ENCODE measurements at places on chromosomes 13 and 19.
A peak's percentile ranks its signal among the peaks of the same experiment; 100 is the strongest.

DNA sequence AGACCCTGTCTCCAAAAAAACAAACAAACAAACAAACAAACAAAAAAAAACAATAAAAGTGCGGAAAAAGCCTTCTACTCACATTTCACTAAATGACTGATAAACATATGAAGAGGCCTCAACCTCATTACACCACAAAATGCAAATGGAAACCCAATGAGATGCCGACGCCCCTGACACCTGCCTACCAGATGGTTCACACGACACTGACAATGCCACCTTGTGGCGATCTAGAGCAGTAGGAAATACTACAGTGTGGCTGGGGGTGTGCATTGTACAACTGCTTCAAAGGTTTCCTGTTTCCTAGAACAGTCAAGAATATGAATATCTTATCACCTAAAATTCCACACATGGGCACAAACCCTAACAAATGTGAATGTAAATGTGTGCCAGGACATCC is 14.0 kb downstream of the SCGB2B2 start:
- peak; percentile 37 for DNase-seq

DNA sequence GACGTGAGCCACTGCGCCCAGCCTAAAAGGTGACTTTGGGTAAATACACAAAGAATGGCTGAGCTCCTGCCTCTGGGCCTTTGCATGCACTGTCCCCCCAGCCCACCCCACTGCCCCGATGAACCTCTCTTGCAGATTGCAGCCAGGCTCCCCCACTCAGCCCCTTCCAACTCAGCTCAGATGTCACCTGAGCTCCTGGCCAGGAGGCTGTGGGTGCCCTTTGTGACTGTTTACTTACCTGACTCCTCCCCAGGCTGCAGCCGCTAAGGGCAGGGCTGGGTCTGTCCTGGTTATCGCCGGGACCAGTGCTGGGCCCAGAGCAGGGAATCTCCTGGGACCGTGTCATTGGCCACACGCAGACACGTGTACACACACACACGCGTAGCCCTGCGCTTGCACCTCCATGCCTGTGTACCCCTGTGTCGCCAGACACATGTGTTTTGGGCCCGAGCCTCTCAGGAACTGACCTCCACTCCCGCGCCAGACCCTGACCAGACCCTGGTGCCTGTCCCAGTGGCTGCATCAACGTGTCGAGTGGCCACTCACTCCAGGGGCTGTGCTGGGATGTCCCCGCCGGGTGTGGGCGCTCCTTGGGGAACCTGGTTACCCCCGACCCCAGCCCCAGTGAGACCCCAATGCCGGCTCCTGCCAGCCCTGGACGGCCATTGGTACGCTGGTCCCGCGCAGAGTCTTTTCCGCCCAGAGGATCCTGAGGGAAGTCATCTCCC is 18.7 kb downstream of the EFNA2 start:
- peak; percentile 87 for DNase-seq

GRCh38 chr19:2199215-2199614 is 35.5 kb downstream of the DOT1L start:
- DNase-seq = no peak

DNA sequence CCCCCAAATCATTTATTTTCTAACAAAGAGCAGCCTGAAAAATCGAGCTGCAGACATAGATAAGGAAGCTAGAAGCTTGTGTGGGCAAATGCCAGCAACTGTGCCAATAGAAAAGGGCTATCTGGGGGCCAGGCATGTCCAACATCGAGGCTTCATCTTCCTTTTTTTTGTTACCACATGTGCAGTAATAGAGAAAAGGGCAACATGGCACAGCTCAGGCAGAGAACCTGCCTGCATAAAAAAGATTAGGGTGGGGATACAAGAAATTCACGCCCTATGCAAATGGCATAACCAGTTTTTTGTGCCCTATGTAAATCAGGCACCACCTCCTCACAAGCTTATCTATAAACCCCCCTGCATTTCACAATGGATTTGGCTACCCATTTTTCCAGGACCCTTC is 60.4 kb upstream of the ABCC4 start:
- no peak for DNase-seq

GRCh38 chr13:51148952-51149573 is 38.0 kb upstream of the C13orf42 start:
- DNase-seq = peak; percentile 9

GRCh38 chr19:33157906-33158305 is 26.0 kb downstream of the WDR88 start:
- no peak for DNase-seq

- DNase-seq = no peak
Observed at GRCh38 chr13:91211510-91211909, 136.0 kb upstream of the MIR17HG start.

GRCh38 chr13:94416454-94417080 is 62.9 kb downstream of the DCT start:
- DNase-seq = peak; percentile 16

DNA sequence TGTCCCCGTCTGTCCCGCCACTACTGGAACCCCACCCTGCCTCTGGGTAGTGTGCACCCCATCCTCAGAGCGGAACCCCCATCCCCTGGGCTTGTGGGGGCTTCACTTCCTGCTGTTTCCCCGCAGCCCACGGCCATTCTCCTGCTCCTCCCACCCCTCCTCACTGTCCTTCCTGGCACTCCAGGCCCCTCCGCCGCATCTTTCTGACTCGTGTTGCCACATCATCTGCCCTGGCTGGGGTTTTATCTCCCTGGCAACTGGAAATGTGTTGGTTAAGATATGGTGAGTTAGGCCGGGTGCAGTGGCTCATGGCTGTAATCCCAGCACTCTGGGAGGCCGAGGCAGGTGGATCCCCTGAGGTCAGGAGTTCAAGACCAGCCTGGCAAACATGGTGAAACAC is 37.3 kb downstream of the KDM4B start:
- DNase-seq = no peak

DNA sequence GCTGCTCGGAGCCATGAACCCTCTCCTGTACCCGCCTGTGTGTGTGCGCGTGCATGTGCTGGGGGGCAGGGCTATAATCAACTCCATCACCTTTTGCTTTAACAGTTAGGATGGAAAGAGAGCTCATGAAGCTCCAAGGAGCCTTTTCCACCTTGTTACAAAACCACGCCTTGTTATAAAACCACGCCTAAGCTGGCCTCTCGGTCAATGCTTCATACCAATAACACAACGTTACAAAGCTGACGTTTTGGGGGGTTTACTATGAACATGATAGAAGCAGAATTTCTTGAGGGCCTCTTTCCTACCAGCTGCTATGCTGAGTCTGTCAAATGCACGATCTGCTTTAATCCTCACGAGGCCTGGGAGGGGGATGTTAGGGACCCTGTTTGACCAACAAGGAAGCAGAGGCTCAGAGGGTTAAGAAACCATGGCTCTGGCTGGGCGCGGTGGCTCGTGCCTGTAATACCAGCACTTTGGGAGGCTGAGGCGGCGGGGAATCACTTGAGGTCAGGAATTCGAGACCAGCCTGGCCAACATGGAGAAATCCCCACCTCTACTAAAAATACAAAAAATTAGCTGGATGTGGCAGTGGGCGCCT is 11.9 kb downstream of the CAPS start:
- DNase-seq = peak; percentile 54

- no peak for DNase-seq
Observed at GRCh38 chr13:45411221-45411620, 7.0 kb downstream of the SLC25A30 start.

DNA sequence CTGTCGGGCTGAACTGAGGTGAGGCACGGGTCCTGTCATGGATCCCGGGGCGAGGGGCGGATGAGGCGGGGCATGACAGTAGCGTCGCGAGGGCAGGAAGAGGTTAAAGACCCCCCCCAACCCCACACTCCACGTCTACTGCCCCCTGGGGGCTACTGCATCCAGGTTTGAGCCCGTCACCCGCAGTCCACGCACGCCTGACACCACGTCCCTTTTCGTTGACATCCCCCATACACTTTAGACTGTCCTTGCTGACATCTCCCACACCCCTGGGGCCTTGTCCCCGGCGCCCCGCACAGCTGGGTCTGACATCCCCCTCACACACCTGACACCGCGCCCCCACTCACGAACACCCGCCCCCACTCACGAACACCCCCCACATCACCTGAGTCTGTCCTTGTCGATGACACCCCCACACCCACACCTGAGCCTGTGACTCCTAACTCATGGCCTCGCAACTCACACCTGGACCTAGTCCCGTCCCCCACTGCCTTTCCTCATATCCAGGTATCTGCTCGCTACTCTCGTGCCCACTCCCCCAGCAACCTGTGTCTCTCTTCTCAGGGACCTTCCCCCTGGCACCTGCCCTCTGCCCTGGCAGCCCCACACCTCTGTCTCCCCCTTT is 416 bp downstream of the SLC25A42 start:
- DNase-seq = peak; percentile 39

GRCh38 chr19:47518139-47518538 is 3.3 kb upstream of the NAPA start:
- no peak for DNase-seq

- peak; percentile 53 for DNase-seq
Observed at GRCh38 chr19:35856546-35857149, at the start of gene KIRREL2. TSS of gene KIRREL2 (plus strand) at chr19:35856911. CDS start at chr19:35857120, 209 bp downstream.

GRCh38 chr19:35828692-35829301 is 16.2 kb upstream of the PRODH2 start:
- peak; percentile 85 for DNase-seq

GRCh38 chr19:13848798-13849676 is 27.9 kb upstream of the NANOS3 start:
- no peak for DNase-seq

- DNase-seq = no peak
Observed at GRCh38 chr13:21047591-21048282, 13.6 kb downstream of the LATS2 start.

GRCh38 chr13:51905787-51906186 is 44.0 kb downstream of the CCDC70 start:
- DNase-seq = no peak

- DNase-seq = no peak
Observed at GRCh38 chr13:110989331-110989730, 74.5 kb upstream of the ANKRD10 start.

- DNase-seq = no peak
Observed at GRCh38 chr13:39134574-39134973, 96.3 kb downstream of the NHLRC3 start.

- peak; percentile 96 for DNase-seq
Observed at GRCh38 chr19:48695743-48696352, at the start of gene FUT2. TSS of gene FUT2 (plus strand) at chr19:48695971. CDS start at chr19:48702957, 6,986 bp downstream.

GRCh38 chr13:76164290-76164689 is 528.2 kb downstream of the LMO7 start:
- DNase-seq = no peak

DNA sequence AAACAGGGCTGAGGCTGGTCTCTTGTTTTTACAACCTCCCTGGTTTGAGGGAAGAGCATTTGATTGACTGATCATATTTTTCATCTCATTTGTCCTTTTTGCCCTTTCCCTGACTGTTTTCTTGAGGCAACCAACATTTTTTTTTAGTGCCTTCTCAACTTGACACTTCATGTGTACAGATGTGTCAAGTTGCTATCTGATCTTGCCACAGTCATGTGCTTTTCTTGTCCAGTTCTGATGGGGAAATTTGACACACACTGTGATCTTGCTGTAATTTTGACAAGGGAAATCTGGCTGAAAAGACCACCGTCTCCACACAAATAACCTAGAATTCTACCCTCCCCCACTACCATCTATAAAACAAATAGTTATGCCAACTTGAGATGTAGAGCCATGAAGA is 329.6 kb downstream of the KCTD12 start:
- no peak for DNase-seq

DNA sequence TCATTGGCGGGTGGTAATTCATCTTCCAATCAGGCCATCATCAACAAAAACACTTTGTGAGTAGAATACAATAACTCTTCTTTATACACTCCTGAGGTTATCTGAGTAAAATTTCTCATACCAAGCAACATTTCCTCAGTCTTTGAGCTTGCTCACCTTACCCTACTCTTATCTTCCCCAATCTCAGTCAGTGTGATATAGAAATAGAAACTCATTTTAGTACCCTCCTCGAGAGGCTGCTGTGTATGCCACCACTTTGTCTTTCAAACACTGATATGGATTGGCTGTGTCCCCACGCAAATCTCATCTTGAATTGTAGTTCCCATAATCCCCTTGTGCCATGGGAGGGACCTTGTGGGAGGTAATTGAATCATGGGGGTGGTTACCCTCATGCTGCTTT is 209.7 kb downstream of the RBM26 start:
- DNase-seq = no peak

DNA sequence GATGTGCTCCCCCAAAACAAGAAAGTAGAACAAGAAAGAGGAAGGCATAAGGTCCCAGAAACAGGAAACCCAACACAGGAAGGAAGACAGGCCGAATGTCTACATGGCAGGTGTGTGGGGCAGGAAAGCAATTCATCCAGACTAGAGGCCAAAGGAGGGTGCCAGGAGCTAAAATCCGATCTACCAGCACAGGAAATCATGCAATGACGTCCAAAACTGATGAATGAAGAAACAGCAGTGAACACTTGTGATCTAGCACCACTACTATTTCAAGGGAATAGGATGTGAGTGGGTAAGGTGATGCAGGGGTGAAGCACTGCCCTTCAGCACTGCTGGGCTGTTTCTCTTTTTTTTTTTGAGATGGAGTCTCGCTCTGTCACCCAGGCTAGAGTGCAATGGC is 59.1 kb downstream of the DOCK9 start:
- no peak for DNase-seq

GRCh38 chr19:11268783-11269267 is 6.5 kb upstream of the DOCK6 start:
- DNase-seq = no peak

DNA sequence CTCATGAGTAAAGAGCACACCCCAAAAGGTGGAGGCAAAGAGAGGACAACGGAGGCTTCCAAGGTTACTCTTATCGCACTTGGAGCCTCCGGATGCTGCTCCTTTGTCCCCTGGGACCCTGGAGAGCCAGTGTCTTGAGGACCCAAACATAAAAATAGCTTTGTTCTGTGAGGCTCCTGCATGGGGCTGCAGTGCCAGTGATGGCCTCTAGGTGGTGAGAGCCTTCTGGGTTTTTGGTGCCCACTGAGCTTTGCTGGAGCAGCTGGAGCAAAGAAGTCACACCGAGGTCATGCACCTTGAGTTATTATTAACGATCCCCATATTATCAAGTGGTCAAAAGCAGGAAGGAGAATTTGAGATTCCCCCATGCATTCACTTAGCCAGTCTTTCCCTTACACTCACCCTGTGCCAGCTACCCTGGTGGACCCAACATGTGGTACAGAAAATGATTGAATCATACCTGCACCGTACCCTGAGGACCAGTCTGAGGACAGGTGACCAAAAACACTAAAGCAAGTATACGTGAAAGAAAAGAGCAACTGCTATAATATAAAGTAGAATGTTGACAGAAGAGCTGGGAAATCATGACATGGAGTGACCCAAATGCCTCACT is 41.5 kb downstream of the ZNF682 start:
- DNase-seq = no peak

DNA sequence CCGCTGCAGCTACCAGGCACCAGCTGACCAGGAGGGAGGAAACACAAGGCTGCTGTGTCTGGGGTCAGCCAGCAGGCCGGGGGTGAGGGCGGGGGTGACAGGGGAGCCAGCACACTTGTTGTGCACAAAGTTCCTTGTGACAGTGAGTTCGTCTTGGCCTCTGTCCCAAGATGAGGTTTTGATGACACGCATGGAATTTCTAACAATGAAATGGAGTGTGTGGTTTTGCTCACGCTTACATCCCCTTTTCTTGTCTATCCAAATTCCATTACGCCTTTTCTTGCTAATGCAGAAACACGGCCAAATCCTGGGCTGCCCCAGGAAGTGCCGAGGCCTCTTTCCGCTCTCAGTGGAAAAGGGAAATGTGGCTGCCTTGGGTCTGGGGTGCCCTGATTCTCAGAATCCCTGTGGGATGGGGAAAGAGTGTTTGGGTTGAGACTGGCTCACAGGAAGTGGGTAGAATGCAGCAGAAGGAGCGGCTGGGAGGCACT is 73.8 kb downstream of the GADD45B start:
- DNase-seq = no peak
